ENCODE measurements at places on chromosomes 5 and 9.

DNA sequence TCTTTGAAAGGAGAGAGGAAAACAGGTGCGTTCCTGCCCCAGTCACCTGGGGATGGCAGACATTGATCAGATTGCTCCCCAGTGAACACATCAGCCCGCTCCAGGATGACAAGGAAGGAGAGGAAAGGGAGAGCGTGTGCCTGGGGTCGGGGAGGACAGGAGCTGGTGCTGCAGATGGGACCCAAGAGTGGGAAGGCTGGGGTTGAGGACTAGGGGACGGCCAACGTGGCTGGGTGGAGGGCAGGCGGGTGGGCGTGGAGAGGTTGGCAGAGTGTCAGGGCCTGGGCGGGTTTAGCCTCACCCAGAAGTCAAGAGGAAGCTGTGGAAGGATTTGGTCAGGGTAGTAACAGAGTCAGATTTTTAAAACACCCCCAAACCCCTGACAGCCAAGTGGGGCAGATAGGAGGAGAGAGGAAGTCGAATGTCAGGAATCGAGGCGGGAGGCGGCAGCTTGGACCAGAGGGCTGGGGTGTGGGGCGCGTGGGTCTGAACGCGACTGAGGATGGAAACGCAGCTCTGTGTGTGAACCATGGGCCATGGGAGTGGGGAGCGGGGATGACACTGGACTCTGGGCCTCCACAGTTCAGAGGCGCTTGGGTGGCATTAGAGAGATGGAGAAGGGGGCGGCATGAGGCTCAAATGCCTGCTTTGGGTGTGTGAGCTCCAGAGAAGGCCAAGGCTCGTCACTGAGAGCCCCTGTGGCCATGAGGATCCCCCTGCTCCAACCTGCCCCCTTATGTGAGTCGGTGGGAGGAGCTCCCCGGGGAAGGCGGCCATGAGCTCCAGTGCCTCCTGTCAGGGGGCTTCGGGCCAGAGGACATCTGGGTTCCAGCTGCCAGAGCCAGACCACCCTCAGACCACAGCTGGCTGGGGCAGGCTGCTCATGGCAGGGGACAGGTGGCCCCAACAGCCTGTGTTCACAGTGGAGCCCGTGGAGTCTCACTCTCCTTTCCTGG lies 24.6 kb downstream of the LAMC3 start:
- no peak for DNase-seq

GRCh38 chr9:72623156-72623555 lies 101.7 kb downstream of the TMC1 start:
- no peak for DNase-seq

DNA sequence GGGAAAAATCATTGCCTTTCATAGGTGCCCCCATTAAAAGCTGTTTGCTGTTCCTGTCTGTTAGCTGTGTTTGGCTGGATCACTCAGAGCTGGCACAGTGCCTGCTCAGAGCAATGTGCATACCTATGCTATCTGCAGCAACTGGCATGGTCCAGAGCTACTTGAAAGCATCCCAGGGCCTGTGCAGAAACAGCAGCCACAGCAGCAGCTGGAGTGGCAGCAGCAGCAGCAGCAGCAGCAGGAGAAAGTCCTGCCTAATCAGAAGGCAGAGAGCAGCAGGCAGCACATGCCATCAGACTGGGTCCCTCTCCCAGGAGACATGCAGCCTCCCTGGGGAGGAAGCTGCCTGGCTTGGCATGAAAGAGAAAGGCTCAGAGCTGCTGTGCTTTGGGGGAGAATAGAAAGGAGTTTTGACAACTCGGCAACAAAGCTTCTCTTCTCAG lies 243.8 kb upstream of the WWC1 start:
- no peak for DNase-seq

DNA sequence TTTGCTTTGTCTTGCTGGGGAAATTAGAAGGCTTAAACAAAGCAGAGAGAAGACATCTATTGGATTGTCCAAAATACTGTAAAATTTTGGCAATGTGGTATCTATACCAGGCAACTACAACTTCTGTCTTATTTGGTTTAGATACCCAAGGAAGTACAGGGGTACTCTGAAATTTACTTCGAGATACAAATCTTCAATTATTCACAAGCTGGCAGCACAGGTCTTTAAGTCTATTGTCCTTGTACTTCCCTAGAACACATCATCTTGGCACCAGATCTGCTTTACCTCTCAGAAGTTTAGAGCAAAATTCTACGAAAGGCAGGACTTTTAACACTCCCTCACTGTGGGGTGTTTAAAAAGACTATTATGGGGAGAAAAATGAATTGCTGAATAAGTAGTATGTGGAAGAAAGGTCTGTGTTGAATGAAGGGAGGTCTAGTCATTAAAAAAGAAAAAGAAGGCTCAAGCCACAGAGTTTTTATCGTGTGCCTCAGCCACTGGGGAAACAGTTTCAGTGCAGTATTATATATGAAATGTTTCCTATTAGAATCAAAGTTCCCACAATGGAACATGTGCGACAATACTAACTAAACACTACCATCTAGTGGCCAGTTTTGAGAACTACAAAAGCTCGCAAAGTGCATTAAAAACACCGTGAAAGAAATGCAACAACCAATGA lies 93.7 kb downstream of the PDE4D start:
- DNase-seq: no peak

DNA sequence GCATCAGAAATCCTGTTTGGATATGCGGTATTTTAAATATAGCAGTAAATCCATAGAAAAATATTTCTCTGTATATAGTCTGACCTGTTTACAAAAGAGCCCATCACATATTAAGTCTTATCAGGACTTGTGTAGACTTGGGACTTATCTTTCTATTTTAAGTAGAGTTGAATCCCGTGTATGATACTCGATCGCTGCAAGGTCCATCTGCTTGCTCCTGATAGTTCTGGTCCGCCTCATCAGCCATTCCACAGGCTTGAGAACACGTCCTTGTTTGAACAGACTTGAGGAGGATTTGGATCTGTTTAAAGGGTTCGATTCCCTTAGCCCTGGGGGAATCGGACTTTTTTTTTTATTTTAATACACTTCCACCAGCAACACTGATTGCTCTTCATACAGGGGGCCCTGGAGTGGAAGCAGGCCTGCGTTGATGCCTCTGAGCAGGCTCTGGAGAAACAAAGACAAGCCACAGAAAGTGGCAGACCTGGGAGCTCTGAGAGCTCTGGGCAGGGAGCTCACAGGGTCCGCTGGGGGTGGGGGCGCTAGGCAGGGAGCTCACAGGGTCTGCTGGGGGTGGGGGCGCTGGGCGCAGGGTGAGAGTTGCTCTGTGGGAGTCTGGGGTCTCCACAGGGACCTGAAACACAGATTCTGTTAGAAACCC lies 112.2 kb downstream of the MVB12B start:
- no peak for DNase-seq

- DNase-seq: no peak
Observed at GRCh38 chr5:134938030-134938429, 29.7 kb upstream of the CATSPER3 start.

DNA sequence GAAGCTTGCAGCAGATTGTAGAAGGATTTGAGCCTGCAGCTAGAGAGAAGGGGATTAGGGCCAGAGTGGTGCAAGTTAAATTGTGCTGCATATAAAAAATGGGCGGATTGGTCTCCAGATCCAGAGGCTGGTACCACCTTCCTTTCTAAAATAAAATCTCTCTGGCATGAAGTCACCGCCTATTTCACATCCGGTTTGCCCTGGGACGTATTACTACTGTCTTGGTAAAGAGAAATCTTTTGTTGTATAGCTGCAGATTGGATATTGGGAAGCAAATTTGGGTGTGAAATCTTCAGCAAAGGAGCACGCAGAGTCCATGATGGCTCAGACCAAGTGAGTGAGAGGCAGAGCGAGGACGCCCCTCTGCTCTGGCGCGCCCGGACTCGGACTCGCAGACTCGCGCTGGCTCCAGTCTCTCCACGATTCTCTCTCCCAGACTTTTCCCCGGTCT lies at the start of gene GABRA1:
TSS of gene GABRA1 (plus strand) at position 180 of the 451 bp plus-strand sequence. CDS start 2,691 bp downstream, outside the sequence.
- no peak for DNase-seq

DNA sequence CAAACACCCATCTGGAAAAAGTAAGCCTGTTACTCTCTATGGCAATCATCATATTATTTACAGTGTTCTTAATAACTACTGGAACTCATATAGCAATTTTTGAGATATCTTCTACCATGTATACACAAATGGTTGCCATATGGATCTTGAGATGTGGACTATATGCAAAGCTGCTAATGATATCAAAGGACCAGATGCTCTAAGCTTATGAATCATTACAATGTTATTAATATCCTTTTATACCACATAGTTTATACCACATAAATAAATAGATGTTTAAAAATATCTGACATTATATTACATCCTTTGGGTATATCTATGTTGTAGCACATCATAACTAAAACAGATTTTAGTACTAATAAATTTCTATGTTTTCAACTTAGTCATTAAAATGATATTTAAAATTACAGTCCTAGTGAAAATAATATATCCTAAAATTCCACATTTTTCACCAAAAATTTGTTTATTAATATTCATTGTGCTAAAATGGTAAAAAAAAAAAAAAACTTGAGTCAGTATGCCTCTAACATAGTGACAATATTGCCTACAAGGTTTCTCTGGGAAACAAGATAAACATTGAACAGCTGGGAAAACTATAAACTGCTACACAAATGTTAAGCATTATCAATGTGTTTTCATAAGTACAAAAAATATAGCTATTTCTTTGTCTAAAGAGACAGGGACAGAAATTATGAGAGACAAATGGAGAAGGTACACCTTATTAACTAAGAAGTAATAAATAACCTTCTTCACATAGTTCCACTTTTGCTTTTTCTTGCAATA lies 85.5 kb downstream of the DTWD2 start:
- no peak for DNase-seq

- no peak for DNase-seq
Observed at GRCh38 chr5:80607343-80607742, 37.3 kb upstream of the ANKRD34B start.

GRCh38 chr5:68823301-68823700 lies 270.5 kb upstream of the SLC30A5 start:
- no peak for DNase-seq

GRCh38 chr5:59712836-59713497 lies 180.6 kb downstream of the PDE4D start:
- no peak for DNase-seq

DNA sequence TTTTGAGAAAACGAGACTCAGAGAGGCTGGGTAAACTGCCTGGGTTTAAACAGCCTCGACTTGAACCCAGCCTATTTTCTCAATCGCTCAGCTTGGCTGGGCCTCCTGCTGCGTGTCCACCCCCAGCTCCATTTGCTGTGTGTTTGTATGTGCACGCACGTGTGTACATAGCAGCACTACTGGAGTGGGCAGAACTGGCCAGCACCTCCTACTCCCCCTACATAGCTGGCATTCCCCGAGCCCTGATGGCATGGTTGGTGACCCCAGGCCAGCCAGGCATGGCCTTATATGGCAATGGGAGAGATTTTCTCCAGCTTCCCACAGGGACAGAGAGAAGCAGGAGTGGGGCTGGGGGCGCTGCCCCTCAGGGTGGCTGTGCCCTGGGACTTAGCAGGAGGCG lies 4.1 kb downstream of the AIF1L start:
- DNase-seq: no peak

DNA sequence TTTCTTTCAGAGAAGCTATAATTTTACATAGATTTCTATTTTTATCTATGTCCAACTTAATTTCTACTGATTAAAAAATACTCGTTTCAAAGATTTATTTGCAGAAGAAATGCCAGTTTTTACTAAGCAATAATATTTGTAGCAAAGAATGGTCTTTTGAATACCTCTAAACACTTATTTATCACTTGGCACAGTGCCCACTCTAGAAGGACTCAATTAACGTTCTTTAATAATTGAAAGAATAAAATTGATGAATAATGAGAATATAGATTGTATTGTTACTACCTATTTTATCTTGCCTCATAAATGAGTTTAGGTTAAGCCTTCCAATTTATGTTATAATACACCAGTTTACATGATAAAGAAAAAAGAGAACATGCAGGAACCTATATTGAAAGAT lies 889.7 kb upstream of the CDH9 start:
- DNase-seq: no peak

GRCh38 chr9:77453825-77454647 lies 194.1 kb downstream of the GNA14 start:
- no peak for DNase-seq

GRCh38 chr9:114301798-114302565 lies 20.9 kb upstream of the ORM1 start:
- no peak for DNase-seq

GRCh38 chr5:150376799-150377771 lies 19.6 kb downstream of the TCOF1 start:
- no peak for DNase-seq

GRCh38 chr9:114303977-114304376 lies 18.9 kb upstream of the ORM1 start:
- DNase-seq: no peak

DNA sequence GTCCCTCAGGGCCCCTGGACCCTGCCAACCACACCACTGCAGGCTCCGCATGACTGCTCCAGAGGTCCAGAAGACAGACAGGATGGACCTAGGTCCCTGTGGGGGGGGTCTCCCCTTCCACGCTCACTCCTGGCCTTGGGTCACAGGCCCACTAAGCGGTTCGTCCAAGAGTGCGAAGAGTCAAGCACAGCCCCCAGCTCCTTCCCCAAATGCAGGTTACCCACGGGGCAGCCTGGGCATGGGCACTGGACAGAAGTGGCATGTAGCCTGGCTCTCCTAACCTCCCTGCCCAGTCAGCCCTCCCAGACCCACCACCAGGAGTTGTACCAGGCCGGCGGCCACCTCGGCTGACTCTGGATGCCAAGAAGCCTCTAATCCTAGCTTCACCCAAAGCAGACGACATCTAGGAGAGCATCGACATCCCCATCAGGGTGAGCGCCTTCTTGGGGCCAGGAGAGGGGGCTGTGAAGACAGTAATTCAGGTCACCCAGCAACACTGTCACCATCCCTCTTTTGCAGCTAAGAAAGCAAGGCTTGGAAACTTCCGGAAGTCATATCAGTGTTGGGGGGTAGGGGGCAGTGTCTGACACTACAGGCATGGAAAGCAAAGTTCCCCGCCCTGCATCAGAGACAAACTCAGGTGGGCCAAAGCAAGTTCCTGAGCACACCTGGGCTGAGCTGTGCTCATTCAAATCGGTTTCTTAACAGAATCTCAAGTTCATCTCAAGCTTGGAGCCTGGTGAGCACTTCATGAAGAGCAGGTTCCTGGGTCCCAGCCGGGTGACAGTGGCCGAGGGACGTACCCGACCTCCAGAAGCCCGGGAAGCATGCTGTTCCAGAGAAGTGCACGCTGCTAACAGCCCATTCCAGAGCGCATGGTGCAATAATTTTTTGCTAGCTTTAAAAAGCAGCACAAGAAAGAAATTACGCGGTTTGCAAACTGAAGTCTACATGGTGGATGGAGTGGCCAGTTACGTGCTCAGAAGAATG lies 68.7 kb downstream of the SEMA4D start:
- no peak for DNase-seq

DNA sequence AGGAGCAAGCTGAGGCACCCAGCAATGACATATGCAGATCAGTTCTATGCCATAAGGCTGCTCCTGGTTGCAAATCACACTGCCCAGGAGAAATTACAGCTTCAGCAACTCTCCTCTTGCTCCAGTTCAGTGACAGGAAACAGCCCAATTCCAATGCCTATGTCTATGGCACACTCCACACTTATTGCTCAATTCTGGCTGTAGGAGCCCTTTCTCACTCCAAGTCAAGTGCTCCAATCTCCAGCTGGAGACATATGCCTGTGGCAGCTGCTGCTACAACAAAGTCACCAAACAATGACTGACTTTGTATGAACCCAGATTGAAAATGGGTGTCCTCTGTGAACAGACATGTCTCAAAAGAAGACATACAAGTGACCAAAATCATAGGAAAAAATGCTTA lies 31.8 kb upstream of the PLCXD3 start:
- DNase-seq: no peak

Measured in amygdala (tissue), 56 donors.